ENCODE measurements at places on chromosomes 2 and 18.

DNA sequence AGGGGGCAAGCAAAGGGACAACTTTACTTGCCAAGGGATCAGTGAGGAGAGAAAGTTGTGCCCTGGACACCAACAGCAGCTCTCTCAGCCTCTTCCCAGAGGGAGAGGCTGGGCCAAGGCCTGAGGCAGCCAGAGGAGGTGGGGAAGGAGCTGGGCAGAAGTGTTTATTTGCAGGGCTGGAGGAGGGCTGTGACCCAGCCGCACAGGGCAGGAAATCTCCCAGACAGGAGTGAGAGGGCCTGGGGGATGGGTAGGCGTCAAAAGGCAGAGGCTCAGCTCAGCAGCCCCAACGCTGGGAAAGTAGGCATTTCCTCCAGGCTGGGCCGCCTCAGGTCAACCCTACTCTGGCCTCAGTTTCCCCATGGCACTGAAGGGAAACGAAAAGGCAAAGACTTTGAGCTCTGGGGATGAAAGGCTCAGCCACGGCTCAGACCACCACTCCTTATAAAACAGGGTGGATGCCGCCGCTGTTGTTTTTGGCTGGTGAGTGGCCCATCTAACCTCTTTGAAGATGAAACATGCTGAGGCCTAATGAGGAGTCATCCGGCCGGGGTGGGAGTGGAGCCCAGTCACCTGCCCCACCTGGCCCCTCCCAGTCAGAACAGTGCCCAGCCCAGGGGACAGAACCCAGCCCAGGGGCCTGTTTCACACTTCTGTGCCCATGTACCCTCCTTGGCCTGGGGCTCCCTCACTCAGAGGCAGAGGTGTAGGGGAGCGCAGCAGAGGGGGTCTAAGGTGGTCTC is 21.9 kb upstream of the SEMA4C start:
- DNase-seq: no peak

DNA sequence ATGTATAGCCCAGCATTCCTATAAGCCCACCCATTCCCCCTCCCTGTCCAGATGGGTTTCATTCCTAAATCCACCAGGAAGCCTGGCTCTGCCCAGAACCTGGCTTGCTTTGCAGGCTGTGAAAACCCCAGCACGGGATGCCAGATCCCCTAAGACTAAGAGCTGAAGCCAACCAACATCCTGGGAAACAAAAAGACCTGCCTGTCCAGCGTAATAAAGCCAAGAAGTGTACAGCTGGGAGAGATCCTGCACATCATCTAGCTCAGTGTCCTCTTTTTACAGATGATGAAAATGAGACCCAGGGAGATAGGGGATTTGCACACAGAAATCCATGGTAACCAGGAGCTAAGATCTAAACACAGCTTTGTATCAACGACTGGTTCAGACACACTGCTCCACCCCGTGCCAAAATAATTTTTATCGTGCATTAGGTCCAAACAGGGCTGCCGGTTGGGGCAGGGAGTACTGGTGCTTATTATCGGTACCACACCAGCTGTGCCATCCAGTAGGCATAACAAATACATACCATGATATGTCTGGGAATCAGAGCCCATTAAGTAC is 2.9 kb downstream of the RND3 start:
- DNase-seq: peak; percentile 36

GRCh38 chr2:241160318-241160717 is 10.1 kb downstream of the PPP1R7 start:
- DNase-seq: no peak

- DNase-seq: no peak
Observed at GRCh38 chr18:74310411-74310810, 5.2 kb upstream of the C18orf63 start.

- no peak for DNase-seq
Observed at GRCh38 chr2:123912171-123912570, 112.9 kb upstream of the CNTNAP5 start.

DNA sequence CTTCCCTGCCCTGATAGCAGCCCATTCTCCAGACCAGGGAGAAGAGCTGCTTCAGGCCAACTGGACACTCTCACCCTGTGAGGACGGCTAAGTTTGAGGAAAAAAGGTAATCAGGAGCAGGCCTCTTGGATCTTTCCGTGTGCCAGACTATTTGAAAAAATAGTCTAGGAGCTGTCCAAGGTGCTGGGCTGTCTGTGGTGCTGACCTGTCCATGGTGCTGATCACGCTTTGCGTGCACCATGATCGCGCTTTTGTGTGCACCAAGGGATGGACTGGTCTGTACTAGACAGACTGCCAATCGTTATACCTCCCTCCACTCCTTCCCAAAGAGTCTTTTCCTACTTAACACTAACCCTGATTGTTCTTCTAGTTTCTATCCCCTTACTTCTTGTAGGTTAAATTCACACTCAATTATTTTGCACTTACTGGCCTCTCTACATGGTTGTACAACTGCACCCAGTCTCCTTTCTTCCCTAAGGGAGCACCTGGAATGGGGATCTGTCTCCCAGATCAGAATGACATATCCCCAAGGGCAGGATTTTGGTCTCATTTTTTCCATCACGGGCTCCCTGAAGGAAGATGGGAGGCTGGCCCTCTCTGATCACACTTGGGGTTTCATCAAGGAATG is 295.4 kb downstream of the CELF4 start:
- DNase-seq: no peak

DNA sequence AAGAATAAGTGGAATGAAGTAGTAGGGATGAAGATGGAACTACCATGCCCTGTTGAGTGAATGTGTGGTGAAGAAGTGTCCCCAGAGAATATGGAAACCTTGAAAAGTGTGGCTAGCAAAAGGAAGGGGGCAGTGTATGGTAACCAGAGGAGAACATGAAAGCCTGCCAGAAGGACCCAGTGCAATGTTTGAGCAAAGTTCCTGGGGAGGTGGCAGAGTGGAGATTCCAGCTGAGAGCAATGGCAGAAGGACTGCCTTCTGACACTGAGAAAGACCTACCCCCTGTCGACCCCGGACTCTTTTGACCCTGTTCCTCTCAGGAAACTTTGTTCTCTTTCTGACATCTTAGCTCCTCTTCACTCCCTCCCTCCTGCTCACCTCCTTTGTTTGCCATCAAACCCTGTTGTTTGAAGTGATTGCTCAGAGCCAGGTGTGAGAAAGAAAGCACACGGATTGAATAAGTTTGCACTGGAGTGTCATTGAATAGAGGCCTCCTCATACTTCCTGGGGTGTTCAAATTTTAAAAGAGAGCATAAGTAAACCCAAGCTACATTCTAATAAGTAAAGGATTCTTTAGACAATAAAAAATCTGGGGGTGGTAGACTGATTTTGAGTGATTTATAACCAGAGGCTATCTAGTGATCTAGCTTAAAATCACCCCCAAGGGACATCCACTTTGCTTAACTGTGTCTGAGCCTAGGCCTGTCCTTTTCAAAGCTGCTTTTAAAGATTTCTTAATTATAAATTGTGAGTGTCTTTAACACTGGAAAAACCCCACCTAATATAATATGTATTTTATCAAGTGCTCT is 57.1 kb downstream of the TRIB2 start:
- no peak for DNase-seq

GRCh38 chr2:220533485-220533884 is 906.1 kb downstream of the SLC4A3 start:
- no peak for DNase-seq

- no peak for DNase-seq
Observed at GRCh38 chr18:67035026-67035425, 431.1 kb upstream of the CDH19 start.

GRCh38 chr2:50773211-50773932 is 258.6 kb downstream of the NRXN1 start:
- no peak for DNase-seq

DNA sequence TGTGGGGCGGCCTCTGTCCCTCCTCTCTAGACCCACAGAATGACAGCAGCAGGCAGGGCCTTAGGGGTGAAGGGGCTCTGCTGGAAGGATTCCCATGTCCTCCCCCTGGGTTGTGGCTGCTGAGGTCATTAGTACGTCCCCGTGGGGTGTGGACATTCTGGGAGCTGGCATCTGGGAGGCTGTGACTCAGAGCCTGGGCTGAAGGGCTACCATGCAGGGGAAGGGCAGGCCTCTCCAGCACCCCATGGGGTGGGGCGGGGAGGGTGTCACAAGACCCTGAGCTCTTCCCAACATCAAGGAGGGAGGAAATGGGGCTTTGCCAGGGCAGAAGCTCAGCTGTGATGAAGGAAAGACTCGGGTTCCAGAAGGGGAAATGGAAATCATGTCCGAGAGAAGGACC is 105.8 kb upstream of the SMAD2 start:
- no peak for DNase-seq

DNA sequence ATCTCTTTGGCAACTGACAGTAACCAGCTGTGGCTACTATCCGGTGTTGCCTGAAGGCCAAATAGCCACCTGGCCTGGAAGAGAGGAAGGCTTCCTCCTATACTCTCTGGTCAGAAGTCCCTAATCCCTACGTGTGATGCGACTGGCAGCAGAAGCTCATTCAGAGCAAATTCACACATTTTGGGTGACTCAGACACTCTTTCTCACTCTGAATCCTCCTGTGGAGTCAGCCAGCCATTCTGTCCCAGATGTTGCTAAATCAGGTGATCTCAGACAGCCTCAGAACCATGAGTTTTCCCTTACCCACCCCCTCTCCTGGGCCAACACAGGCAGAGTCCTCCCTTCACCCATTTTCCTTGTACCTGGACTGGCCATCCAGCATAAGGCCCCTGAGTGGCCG is 34.7 kb downstream of the CFAP53 start:
- DNase-seq: no peak

GRCh38 chr2:201733544-201733943 is 35.1 kb upstream of the MPP4 start:
- DNase-seq: no peak

GRCh38 chr2:144776766-144777165 is 256.8 kb upstream of the ZEB2 start:
- no peak for DNase-seq

DNA sequence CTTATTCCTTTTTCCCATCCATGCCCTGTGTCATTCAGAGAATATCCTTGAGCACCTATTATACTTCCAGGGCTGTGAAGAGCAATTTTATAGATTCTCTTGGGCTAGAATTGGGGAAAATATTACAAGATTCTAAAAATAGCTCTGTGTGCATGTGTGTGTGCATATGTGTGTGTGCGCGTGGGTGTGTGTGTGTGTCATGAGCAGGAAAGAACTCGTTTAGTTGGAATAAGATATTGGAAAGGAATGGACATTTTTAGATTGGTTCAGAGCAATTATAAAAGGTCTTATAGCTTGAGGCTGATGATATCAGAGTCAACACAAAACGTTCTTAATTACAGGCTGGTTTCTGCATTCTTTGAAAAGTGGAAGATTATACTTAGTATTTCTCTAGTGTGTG is 212.1 kb upstream of the COPS8 start:
- DNase-seq: peak; percentile 23

GRCh38 chr2:195659982-195660890 is 3.2 kb downstream of the SLC39A10 start:
- no peak for DNase-seq

- DNase-seq: no peak
Observed at GRCh38 chr2:11514081-11514730, 19.6 kb upstream of the GREB1 start.

GRCh38 chr2:110682872-110683271 is 5.0 kb upstream of the BUB1 start:
- DNase-seq: no peak

DNA sequence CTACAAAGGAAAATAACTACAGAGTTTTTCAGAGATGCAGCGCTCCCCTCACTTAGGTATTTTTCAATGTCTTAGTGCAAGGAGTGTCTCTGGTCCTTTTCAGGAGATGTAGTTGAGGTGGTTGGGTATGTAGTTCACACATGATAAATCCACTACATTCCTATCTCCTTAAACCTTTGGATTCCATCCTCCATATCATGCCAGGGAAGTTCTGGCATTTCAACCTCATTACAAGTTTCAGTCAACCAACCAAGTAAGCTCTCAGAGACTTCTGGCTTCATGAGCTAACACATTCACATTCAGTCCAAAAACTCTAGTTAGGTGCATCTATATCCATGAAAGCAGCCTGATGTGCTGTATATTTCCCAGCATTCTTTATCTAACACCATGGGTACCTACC is 47.3 kb downstream of the MAP3K20 start:
- no peak for DNase-seq

- DNase-seq: no peak
Observed at GRCh38 chr18:61616111-61616610, 276.6 kb downstream of the RNF152 start.

DNA sequence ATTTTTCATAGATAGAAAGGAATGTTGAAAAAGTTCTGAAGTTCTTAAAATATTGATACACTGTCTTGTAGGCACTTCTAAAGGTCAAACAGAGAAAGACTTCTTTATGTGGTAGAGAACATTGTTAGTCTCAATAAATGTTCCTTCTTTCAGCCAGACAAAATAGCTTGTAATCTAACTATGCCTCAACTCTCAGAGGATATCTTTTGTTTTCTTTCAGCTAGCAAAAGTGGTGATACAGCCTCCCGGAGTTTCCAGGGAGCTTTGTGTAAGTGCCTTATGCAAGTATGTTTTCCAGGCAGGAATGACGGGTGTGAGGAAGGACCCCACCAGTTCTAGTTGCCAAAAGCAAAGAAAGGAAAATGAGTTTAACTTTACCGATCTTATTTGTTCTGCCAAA is 452.1 kb upstream of the ST6GAL2 start:
- DNase-seq: no peak

- DNase-seq: no peak
Observed at GRCh38 chr2:119222213-119222612, 1.4 kb upstream of the STEAP3 start.

GRCh38 chr2:108585436-108585835 is 51.2 kb downstream of the LIMS1 start:
- DNase-seq: no peak

DNA sequence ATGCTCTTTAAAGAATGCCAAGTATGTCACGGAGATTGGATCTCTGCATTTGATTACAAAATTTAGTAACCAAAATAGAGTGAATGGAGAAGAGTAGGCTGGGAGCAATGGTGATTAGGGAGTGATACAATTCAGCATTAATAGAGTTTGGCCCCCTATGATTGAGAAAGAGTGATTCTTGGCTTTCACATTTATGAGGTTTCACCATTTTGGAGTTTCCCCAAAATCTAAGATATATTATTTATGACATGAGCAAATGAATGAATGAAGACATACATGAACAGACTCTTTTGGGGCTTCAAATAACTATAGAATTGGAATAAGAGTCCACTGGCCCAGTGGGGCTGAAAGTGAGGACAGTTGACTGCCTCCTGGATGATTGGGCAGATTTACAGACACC is 255.2 kb downstream of the LPIN1 start:
- DNase-seq: no peak

GRCh38 chr2:208311321-208311720 is 45.3 kb downstream of the PIKFYVE start:
- DNase-seq: no peak

GRCh38 chr2:158414538-158414937 is 42.0 kb downstream of the CCDC148 start:
- DNase-seq: no peak

DNA sequence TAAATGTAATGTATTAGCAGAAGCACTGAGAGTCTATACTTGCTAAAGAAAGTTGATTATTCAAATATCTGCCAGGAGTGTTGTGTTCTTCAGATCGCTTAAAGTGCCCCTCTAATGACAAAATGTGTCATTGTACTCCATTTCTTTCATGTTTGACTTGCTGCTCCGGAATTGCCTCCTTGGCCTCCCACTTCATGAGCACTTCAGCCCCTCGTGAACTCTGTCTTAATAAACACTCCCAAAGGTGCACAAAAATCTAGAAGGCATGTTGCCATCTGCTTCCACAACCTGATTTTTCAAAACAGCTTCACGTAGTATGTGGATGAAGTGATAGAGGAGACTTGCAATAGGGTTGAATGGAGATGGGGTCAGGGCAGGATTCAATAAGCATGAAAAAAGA is 396.1 kb downstream of the TDRD15 start:
- DNase-seq: no peak

Measured in DMS79 (cell line).